Fibroblast of the aortic adventitia (primary cell): ENCODE measurements at places on chromosomes 2 and 18.

GRCh38 chr2:74756356-74756890 is 77.5 kb upstream of the HK2 start:
- DNase-seq, result no peak

DNA sequence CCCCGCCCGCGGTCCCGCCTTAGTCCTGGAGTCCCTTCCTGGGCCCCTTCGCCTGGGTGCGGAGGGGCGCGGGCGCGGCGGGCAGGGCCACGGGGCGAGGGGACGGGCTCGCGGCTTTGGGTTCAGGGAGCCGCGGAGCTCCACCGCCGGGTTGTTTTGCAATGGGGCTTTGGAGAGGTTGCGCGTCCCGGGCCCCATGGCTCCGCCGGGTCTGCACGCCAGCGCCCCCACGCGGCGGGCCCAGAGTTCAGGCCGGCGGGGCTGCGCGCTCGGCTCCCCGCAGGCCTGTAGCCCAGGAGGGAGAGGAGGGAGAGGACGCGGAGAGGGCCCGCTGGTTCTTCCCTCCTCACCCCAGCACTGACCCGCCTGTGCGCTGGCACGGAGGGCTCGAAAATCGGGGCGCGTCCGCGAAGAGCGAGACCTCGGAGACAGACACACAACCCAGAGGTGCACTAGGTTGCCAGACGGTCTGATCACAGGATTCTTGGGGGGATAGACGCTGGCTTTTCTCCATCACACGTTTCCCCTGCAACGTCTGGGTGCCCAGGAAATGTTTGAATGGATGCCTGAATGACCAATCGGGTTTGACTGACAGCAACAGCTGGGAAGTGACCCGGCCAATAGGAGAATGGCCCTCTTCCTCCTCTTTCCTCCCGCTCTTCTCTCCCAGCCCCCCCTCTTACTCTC is 4.9 kb upstream of the SIX2 start:
- peak; percentile 65 for DNase-seq

GRCh38 chr2:62577994-62578781 is 72.2 kb upstream of the TMEM17 start:
- DNase-seq, result peak; percentile 97

DNA sequence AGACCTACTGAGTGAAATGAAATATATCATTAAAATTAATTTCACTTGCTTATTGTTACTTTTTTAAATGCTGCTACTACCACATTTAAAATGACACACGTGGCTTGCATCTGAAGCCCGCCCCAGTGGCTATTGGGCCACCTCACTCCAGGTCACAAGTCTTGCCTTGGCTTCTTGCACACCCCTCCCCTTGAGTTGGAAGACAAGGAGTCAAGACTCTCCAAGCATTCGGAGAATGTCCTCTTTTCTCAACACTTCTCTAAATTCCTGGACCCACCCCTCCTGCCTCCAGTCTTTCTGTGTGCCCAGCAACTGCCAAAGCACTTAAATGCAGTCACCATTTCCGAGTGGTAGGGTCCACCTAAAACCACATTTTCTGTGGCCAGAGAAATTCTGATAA is 73.4 kb downstream of the ZBTB7C start:
- peak; percentile 10 for DNase-seq

DNA sequence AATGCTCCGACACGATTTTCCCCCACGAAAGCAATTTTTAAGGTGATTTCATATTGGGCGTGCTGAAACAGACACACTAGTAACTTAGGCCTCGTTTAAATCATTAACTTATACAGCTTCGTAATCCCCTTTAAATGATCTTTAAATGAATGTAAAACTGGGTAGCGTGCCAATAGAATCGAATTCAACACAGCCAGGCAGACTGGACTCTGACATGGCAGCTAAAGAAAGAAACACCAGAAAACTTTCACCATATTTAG is 2.4 kb upstream of the ID2 start:
- DNase-seq, result no peak

DNA sequence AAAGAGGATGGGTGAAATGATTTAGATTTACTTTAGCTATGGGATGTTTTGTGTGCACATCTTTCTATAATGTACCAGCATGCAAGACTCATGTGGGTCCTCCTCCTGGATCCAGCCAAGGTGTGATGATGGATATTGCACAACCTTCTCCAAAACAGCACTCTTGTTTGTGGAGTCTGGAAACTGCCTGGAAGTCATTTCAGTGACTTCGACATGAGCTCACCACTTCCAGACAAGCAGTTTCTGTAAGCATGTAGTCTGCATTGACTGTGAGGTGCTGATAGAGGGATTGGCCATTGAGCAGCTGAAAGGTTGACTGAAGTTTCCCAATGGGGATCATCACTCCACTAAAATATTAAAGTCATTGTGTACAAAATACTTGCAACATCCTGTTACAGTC is 154.0 kb downstream of the TRIB2 start:
- peak; percentile 14 for DNase-seq

- DNase-seq, result no peak
Observed at GRCh38 chr2:176784633-176785200, 427.9 kb upstream of the HNRNPA3 start.

DNA sequence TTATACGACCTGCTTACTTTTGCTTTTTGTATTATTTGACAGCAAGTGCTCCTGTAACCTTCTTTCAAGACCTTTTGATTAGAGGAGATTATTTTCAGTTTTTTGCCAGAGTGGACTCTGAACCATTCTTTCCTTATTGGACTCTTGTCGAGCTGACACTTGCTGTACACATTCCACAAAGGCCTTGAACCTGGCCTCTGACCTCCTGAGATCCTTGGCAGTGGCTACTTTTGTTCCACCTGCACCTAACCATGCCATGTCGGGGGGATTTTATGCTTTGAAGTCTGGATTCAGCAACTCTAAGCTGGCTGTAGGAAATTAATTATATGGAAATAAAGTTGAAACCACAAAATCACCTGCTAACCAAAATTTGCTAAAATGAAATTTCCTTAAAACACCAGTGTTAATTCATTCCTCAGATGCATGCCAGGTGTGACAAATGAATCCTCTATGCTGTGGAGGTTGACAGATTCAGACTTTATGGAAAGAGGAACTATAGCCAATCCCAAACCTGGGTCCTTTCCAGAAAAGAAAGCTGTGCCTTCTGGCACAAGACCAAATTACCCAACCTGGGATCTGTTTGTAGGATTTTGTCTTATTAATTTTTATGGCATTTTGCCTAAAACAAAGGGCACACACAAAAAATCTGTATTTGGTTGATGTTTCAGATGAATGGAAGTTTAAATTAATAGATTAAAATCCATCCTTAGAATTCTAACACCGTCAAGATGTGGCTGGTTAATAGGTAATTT is 110.4 kb downstream of the CDC42EP3 start:
- peak; percentile 24 for DNase-seq

DNA sequence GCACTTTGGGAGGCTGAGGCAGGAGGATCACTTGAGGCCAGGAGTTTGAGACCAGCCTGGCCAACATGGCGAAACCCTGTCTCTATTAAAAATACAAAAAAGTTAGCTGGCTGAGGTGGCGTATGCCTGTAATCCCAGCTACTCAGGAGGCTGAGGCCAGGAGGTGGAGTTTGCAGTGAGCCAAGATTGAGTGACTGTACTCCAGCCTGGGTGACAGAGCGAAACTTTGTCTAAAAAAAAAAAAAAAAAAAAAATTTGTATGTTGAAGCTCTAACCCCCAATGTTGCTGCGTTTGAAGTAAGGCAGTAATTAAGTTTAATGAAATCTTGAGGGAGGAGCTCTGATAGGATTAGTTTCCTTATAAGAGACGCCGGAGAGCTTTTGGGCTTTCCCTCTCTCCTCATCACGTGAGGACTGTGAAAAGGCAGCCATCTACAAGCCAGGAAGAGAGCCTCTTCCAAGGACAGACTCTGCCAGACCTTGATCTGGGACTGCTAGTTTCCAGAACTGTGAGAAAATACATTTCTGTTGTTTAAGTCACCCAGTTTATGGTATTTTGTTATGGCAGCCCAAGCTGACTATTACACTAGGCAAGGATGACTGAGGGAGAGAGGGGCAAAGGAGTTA is 11.5 kb upstream of the PNPT1 start:
- DNase-seq, result no peak

DNA sequence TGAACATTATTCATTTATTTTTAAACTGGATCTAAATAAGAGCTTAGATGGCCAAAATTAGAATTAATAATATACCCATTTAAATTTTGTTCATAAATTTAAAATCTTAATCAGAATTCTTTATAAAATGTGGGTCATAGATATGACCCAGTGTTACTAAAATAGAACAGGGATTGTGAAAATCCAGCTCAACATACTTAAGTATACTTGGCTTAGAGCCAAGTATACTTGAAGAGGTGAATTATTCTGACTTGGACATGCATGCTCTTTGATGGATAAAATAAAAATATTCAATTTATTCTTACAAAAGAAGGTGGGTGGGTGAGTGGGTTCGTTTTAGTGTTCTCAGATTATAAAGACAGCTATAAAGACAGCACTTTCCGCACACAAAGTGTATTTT is 70.7 kb downstream of the SPOPL start:
- peak; percentile 12 for DNase-seq

GRCh38 chr18:35159782-35160181 is 81.1 kb upstream of the ZNF397 start:
- DNase-seq, result no peak

DNA sequence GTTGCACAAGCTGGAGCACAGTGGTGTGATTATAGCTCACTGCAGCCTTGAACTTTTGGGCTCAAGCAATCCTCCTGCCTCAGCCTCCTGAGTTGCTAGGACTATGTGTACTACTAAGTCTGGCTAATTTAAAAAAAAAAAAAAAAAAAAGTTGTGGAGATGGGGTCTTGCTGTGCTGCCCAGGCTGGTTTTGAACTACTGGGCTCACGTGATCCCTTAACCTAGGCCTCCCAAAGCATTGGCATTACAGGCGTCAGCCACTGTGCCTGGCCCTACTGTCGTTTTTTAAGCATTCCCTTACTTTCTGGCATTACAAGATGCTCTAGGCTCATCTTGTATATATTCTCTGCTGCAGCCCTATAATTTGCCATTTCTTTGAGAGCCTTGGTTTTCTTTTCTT is 88.3 kb downstream of the RAPH1 start:
- DNase-seq, result no peak

DNA sequence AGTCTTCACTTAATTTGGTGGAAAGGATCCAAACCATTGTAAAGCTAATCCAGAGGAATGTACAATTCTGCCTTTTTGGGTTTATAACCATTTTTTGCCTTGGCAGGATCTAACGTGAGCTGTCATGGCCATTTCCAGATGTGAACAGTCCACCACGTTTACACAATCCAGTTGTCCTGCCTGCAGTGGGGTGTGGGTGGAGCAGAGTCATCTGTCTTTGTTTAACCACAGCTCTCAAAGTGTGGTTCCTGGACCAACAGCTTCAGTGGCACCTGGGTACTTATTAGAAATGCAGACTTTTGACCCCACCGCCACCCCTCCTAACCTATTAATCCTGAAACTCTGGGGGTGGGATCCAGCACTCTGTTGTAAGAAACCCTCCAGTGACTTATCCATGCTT is 35.9 kb downstream of the FHOD3 start:
- DNase-seq, result peak; percentile 95

- no peak for DNase-seq
Observed at GRCh38 chr2:109645412-109646184, 31.4 kb downstream of the SOWAHC start.

DNA sequence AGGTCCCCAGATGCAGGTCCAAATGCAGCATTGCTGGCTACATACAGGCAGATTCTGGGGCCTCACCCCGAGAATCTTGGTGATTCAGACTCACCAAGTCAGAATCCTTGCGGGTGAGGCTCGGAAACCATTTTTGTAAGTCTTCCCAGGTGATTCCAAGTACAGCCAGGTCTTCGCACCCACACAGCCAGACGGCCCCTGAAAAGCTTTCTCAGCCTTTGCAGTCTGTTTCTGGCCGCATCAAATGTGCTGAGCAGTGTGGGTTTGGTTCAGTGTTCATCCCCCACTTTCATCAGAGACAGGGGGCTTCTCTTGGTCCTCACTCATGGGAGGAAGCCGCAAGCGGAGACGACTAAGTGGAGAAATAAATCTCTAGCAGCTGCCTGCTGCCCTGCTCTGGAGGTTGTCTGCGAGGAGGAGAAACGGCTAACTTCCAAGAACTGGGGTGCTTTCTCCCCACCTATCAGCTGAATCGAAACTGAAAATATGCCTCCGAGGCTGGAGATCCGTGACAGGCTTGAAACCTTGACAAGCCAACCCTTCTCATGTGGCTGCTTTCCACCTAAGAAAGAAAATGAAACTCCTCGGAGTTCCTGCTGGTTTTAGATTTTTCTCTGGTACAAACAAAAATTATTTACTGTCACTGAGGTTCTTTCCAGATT is 8.9 kb upstream of the TMEM185B start:
- DNase-seq, result peak; percentile 68

- DNase-seq, result no peak
Observed at GRCh38 chr2:44612276-44612675, 250.5 kb downstream of the CAMKMT start.

GRCh38 chr2:10374362-10374943 is 71.7 kb downstream of the HPCAL1 start:
- DNase-seq, result no peak

DNA sequence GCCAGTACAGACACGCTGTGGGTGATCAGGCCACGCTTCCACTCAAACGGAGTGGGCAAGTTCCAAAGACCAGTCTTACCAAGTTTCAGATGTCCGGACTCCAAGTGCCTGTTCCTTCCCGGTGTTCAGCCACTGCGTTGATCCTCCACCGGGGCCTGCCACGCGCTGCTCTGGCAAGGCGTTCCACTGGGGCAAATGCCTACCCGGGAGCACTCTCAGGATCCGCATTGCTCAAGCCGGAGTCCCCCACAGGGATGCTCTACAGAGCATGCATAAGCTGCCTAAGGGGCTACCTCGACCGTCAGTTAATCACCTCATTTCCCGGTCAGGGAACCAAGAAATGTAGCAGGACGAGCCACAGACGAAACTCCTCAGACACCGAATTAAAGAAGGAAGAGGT is 37.0 kb upstream of the CLASP1 start:
- DNase-seq, result no peak
